Stimulated activated CD4-positive, alpha-beta T cell treated with anti-CD3 and anti-CD28 coated beads, Interleukin-4, amount 100 ng/mL, for 1 hour (primary cell): ENCODE measurements at places on chromosomes 3 and 15.

GRCh38 chr3:125187599-125187910 lies 25.0 kb downstream of the SLC12A8 start:
- no peak for DNase-seq

- no peak for DNase-seq
Observed at GRCh38 chr15:78536134-78536533, 4.1 kb upstream of the PSMA4 start.

DNA sequence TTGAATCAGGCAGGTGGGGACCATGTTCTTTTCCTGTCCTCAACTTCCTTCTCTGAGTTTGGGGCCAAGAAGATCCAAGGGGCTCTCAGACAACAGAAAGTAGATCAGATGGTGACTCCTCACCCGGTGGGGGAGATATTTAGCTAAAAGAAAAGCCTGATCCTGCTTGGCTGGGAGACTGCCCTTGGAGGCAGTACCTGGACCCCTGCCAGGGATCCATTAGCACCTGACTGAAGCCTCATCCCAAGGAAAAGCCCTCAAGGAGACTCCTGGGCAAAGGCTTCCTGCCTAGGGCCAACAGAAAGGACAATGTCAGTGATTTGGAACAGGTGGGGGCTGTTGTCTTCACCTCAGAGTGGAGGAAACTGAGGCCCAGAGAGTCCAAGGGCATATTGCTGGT lies 33.5 kb upstream of the HHATL start:
- no peak for DNase-seq

DNA sequence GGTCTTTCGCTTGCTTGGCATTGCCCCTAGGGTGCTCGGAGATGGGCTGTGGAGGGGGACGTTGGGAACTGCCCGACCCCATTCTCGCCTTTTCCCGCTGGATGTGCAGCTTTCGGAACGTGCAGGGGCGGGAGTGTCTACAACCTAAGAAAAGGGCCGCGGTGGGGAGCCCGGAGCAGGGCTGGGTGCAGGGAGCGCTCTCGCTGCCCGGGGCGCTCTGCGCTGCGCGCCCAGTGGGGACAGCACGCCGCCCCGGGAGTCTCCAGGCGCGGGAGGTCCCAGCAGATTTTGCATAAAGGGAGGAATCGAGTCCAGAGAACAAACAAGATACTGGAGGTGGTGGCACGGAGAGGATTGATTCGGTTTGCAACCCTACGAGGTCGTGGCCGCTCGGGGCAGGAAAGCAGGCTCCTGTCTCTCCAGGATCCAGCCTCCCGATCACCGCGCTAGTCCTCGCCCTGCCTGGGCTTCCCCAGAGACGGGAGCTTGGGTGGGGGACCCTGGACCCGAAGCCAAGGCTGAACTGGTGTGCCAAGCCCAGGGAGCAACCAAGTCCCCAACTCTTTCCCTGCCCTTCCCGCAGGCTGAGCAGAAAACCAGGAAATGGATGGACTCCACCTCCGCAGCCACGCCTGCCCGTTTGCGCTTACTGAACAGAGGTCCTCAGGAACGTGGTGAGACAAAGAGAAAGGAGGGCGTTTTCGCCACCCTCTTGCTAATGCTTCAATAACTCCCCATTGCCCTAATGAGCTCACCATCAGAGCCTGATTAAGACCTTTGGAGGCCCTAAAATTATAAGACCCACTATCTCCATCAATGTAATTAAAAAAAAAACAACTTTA lies 59.7 kb downstream of the NOX5 start:
- DNase-seq: no peak

DNA sequence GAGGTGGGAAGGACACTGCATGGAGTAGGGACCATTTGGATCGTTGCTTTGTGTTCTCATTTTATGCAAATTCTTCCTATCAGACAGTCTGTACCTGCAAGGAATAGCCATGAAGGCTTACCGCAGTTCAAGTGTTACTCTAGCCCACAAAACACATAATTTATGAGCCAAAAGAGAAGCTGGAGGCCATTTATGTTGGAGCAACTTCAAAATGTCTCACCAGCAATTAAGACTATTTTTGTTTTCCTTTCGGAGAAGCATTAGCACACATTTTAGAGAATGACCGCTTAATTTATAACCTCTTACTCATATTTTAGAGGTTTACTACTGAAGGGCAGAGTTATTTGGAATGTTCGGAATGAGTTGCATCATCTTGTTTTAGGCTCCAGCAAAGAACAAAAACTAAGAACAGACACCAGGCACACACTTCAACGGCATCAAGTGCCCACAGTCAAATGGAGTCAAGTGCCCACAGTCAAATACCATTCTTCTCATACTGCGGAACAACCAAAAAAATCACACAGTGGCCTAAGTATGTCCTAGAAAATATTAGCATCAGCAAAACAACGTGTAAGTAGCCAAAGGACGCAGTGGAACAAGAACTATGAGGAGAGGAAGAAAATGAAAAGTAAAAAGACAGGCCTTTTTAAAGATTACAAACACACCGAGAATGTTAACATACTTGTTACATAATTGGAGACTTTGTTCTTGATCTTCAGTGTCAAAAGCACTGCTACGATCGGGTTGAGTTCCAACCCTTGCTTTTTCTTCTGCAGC lies 17.5 kb upstream of the GOLGA8J start:
- DNase-seq: no peak

GRCh38 chr3:50473768-50474167 lies 29.7 kb downstream of the CACNA2D2 start:
- DNase-seq: no peak

DNA sequence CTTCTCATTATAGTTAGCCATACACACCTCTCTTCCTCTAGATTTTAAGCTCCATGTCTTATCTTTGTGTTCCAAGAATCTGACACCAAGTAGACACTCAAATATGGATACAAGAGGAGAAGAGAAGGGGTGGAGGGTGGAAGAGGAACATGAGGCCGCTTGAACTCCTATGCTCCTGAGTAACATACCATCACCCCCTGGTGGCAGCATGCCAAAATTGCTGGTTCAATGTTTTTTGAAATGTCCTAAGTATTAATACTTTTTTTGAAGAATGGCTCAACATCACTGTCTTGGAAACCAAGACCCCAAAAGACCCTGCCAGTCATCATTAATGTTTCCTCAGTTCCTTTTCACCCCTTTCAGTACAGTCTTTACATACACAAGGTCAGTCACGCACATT lies 71.8 kb upstream of the HACD2 start:
- no peak for DNase-seq

GRCh38 chr3:139222100-139222657 lies 121.6 kb upstream of the MRPS22 start:
- DNase-seq: no peak

- DNase-seq: no peak
Observed at GRCh38 chr15:39957481-39957880, 23.6 kb downstream of the EIF2AK4 start.

DNA sequence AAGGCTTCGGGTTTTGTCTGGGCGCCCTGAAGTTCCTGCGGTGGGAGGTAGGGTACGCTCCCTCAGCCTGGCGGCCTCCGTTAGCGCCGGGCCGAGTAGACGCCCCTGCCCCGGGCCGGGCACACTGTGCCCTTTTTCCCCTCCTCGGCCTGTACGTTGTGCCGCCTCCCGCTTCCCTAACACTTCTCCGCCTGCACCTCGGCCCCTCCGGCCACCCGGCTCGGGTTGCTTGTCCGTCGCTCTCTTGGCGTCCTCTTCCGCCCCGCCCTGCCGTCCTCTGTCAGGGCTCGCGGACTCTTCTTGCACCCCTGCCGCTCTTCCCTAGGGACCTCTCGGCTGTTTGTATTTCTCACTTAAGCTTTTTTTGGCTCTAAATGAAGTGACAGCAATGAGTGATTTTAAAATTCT lies 384 bp downstream of the KNL1 start:
- no peak for DNase-seq

GRCh38 chr3:51734572-51734907 lies 27.7 kb downstream of the GRM2 start:
- DNase-seq: no peak

- peak; percentile 23 for DNase-seq
Observed at GRCh38 chr15:101652786-101653430, 727 bp upstream of the TM2D3 start.

DNA sequence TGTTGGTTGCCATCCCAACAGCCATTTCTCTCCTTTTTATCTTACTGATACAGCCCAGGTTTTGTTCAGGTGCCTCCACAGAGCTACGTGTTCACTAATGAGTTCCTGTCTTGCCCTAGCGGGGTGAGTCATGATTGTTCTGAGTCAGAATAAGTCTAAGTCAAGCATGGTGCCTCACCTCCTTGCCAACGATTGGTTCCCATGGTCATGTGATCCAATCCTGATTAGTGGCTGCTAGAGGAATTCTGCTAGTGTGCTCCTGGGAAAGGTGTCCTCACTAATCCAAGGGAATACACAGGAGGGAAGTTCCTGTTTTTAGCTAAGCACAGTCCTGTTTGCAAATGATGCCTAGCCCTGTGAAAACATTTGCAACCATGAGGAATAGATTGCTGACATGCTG lies 99.8 kb downstream of the NSUN3 start:
- DNase-seq: no peak

- no peak for DNase-seq
Observed at GRCh38 chr15:96170979-96171739, 159.3 kb upstream of the NR2F2 start.

DNA sequence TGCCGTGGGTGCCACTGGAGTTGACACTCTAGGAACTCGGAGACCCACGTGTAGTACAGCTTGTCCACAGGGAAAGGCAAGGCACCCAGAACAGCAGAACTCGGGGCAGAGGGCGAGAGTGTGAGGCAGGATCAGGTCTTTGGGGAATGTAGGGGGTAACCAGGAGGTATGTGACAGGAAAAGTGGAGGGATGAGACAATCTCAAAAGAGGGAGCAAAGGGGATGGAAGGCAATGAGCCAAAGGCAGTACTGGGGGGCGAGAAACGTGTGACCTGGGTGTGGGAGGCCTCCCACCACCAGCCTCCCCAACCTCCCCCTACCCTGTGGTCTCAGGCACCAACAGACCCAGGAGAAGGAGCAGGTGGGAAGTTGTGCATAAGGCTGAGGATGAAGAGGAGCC lies 48.9 kb downstream of the UMPS start:
- DNase-seq: no peak

DNA sequence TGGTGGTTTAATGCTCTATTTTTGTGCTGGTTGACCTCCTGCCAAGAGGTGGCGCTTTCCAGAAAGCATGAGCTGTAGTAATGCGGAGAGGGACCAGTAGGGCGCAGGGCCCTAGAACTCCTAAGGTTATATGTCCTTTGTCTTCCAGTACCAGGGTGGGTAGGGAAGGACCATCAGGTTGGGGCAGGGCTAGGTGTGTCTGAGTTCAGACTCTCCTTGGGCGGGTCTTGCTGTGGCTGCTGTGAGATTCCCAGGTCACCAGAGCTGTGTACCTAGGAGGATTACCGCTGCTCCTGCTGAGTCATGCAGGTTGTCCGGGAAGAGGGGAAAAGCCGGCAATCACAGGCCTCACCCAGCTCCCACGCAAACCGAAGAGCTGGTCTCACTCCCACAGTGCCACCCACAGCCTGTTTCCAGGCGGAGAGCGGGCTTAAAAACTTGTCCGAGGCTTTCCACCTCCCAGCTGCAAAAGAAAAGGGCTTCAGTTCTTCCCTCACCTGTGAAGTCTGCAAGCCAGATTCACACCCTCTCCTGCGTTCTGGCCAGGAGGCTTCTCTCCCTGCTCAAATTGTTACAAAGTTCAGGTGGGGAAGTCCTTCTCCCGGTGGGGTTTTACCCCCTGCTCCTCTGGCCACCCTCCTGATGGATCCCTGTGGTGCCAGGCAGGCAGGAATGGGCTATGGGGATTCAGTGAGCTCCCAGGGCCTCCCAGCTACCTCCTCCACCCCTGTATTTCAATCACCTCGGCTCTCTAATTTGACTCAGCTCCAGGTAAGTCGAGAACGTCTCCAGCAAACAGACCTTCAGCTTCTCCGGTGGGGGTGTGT lies 37.7 kb upstream of the BCHE start:
- no peak for DNase-seq

- no peak for DNase-seq
Observed at GRCh38 chr15:91294795-91295194, 194.7 kb downstream of the SV2B start.

DNA sequence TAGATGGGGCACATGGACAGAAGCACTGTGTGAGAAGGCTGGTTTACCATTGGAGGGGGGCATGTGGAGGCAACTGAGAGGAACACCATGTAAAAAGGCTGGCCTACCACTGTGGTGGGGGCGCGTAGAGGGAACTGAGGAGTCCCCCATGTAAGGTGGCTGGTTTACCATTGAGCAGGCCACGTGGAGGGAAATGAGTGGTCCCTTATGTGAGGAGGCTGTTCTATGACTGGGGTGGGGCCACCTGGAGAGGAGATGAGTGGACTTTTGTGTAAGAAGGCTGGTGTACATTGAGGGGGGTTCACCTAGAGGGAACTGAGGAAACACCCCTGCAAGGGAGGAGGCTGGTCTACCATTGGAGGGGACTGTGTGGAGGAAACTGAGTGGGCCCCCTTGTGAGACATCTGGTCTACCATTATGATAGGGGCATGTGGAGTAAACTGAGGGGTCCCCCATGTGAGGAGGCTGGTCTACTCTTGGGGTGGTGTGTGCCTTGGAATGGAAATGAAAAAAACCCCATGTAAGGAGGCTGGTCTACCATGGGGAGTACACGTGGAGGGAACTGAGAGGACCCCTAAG lies 156.9 kb downstream of the FBLN2 start:
- no peak for DNase-seq

DNA sequence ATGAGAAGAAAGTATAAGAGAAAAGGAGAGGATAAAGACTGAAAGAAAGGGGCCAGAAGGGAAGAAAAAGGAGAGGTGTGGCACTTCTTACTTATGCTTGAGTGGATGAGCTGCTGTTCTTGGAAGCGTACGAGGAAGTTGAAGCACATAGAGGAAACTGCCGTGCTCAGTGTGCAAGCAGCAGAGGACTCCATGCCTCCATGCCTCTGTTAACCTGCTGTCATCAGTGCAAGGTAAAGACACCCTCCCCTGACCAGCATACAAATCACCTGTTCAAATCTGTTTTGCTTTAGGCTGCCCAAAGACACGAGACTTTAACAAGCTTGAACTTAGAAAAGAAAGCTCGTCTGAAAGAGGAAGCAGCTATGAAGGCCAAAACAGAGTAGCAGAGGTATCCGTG lies 6.4 kb downstream of the WDR5B start:
- no peak for DNase-seq

DNA sequence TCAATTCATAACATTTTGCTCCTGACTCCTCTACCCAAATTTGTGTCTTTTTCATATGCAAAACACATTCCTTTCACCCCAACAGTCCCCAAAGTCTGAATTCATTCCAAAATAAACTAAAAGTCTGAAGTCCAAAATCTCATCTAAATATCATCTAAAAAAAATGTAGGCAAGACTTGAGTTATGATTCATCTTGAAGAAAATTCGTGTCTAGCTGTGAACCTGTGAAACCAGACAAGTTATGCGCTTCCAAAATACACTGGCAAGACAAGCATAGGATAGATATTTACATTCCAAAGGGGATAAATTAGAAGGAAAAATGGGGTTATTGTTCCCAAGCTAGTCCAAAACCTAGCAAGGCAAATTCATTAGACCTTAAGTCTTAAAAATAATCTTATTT lies 1302.0 kb upstream of the GBE1 start:
- DNase-seq: no peak

DNA sequence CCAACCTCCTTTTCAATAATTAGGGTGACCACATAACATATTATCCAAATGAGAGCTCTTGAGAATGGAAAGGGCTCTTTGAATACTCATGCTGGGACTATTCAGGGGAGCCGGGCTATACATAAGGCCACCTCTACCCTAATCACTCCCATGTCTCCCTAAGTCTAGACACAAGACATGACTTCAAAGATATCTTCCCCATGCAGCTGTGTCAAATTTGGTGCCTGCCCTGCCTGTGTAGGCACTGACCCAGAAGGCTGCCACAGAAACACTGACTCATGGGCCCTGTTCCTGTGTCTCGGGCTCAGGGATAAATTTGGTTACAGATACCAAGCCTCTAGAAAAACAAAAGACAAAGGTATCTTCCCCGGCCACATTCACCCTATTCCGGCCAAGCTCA lies 70.3 kb downstream of the MYLK start:
- DNase-seq: no peak
